H4 (cell line): ENCODE measurements at places on chromosomes 3 and 15. TPM values are rescaled to one million over a fixed set of nuclear protein-coding genes. Genes with fewer than 3 reads are reported as not detected.

DNA sequence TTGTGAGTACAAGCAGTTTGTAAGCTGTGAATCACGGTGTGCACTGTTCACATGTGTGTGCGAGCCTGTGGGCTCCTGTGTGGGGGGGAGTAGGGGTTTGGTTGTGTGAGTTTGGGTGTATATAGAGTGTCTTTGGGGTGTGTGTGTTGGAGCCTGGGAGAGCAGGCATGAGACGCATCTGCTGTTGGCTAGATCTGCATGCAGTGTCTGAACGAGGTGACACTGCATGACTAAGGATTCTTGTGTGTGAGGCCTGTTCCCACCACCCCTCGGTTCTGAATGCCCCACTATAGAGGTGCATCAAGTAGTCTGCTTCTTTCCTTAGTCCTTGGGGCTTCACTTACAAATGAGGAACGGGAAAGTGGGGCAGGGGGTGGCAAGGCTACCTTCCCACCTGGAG lies 68.4 kb downstream of the MAGEF1 start:
- no peak for DNase-seq

DNA sequence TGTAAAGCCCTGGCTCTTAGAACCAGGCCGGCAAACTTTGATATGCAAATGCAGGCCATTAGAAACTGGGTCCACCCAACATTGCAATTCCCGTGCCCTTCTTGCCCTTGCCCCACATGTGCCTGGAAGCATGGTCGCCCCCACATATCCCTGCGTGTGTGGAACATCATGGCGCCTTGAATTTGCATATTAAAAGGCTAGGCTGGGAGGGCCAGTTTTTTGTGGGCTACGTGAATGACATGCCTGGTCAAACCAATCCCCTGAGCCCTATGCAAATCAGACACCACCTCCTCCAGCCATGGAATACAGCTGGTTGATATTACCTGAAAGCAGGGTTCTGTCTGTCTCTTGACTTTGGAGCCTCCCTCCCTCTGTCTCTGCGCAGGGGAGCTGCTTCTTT lies 58.7 kb upstream of the ARHGEF26 start:
- DNase-seq, result no peak

GRCh38 chr15:44144184-44144583 lies 50.9 kb downstream of the FRMD5 start:
- DNase-seq, result no peak

The GCSAM gene
- not detected in 2 replicates for total RNA-seq

The ABHD5 gene
- 10.8 and 18.4 TPM in 2 replicates for total RNA-seq

The GOLGA6L26 gene
- not detected in 2 replicates for total RNA-seq

The STRIT1 gene
- not detected in 2 replicates for total RNA-seq
